NCI-H774 (cell line): ENCODE measurements at places on chromosomes 1 and 21.

GRCh38 chr1:208248307-208248801 lies 4.2 kb upstream of the PLXNA2 start:
- no peak for DNase-seq

- no peak for DNase-seq
Observed at GRCh38 chr1:226625326-226625725, 76.8 kb downstream of the STUM start.

DNA sequence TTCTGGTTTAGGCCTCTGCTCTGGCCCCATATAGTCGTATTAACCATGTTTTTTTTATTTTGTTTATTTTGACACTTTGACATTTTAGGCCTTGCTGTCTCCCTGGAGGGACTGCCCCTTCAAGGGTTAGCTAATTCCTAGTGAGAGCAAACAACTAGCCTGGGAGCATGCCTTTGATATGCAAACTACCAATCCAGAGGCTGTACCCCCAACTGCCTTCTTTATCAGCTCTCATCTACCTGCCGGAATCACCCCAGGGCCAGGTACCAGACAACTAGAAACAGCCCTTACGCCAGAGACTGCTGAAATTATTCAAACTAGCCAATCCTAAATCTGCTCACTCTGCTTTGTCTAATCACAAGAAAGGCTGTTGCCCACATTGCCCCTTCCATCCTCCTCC lies 13.0 kb upstream of the ST6GALNAC5 start:
- DNase-seq = no peak

DNA sequence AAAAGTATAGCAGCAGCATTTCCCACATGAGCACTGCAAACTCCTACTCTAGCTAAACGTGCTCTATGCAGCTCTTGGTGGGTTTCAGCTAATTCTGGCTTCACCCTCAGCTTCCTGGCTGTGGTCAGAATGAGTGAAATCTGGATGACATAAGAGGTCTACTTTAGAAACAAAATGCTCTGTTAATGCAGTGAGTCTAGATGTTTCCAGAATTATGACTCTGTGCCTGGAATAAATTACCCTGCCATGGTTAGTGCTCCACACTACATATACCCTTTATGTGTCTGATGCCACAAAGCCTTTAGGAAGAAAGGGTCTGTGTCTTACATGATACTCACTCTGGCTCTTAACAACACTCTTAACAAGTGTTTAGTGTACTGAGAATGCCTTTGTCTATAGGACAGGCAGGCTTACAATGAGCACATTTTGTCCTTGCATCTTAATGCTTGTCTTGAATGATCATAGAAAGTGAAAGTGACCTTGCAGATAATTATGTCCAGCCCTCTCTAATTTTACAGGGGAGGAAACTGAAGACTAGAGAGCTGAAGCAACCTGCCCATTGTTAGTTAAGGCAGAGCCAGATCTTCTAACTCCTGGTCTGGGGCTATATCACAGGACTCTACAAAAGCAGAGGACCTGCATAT lies 9.2 kb downstream of the S100A10 start:
- DNase-seq = no peak
